Activated T-cell treated with anti-CD3 and anti-CD28 coated beads, Interleukin-2, amount 50 U/mL, for 24 hours (primary cell): ENCODE measurements at places on chromosomes 13 and 19.

DNA sequence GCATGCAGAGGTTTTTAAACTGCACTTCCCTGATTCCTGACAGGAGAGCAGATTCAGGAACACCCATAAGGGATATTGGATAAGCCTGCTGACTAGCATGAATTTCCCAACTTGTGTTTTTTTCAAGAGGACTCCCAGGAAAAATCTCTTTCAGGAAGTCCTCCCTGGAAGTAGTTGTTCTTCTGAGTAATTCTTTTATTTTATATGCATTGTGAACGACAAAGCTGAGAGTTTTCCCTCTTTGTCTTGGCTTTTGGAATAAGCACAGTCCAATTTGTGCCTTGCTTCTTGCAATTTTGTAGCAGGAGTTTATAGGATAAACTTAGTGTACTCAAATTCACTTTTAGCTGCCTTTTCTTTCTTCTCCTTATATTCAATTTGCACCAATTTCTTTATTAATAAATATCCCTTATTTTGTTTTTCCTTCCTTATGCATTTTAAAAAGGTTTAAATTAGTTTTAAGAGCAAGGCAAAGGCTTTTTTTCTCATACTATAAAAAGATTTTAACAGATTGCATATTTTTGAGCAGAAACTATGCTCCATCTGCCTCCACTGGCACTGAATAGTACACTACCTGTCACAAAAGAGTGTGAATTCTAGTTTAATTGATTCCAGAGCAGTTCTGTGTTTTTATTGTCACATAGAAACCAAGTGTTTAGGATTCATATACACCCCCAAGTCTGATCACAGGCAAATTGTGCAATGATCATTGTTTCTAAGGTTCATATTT is 543.3 kb upstream of the SPRY2 start:
- DNase-seq, result no peak

DNA sequence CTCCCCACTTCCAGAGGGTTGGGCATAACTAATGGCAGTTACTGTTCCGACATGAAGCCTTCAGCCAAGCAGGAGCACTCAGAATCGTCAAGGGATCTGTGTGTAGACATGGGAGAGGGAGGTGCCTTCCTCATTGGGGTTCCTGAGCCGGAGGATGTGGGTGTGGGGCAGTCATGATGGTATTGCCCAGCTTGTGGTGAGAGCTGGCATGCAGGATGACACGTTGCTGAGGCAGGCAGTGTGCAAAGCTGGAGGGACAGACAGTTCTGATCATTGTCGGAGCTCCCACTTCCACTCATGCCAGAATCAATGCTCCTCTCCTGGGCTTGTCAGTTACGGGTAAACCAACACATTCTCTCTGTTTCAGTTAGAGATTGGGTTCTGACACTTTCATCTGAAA is 83.9 kb upstream of the TSC22D1 start:
- no peak for DNase-seq

GRCh38 chr19:11494634-11495285 is 10.9 kb downstream of the ZNF653 start:
- DNase-seq, result no peak

GRCh38 chr19:35518313-35518712 is 4.9 kb upstream of the DMKN start:
- no peak for DNase-seq

DNA sequence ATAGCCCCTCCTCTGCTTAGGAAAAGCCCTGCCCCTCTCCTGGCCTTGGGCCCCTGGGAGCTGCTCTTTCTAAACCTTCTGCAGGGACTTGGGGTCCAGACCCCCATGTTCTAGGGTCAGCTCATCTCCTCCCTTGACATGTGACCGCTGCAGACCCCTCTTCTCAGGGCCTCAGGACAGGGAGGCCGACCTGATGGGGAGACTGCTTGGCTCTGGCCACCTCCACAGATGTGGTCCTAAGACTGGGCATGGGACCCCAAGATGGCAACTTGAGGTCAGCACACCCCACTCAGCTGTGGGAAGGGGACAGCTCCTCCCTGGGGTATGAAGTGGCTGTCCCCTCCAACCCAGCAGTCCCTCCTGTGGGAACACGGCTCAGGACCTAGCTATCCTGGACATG is 3.9 kb upstream of the SIX5 start:
- DNase-seq, result no peak

- DNase-seq, result no peak
Observed at GRCh38 chr13:30178976-30179375, 128.4 kb downstream of the KATNAL1 start.

DNA sequence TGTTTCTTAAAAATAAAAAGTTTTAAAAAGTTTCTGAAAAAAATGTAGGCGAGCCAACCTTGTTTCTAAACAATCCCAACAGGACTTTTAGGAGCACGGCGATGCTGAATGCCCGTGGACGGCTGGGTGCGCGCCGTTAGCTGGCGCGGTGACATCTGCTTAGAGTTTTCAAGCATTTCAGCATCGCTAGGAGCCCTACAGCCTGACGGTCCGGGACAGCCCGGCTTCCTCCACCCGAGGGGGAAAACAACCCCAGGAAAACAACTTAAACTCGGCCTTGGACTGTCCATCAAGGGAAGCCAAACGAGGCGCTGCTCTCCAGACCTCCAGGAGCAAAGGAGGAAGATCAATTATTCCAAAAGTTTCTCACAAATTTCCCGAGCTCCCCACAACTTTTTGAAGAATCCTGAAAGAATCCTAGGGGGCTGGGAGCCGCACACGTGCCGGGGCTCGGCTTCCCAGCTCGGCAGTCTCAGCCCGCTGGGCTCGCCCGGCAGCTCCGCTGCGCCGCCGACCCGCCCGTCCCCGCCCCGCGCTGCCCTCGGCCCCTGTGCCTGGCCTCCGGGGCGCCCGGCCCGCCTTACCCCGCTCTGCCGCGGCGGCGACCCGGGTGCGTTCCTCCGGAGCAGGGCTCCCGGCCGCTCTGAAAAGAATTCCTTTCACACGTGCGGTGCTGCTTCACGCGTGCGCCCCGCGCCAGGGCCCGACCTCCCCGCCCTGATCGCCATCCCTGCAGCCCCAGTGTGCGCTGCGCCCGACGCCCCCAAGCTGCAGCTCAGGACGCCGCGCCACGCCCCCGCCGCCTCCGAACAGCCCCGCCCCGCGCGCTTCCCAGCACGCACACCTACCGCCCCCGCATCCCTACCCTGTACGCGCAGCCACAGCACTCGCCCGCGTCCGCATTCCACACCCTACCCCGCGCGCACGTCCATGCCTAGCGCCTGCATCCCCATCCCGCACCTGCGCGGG is at the start of gene GJA3:
TSS of gene GJA3 (minus strand) at position 747 of the 969 bp plus-strand sequence. CDS start 17,764 bp downstream, outside the sequence.
- DNase-seq, result peak; percentile 75
